ENCODE measurements at places on chromosomes 4 and X. TPM values are rescaled to one million over a fixed set of nuclear protein-coding genes. Genes with fewer than 3 reads are reported as not detected.
A peak's percentile ranks its signal among the peaks of the same experiment; 100 is the strongest.

The PCDH18 gene
- 255 TPM for total RNA-seq

The EGF gene
- total RNA-seq, result 0.13 TPM

GRCh38 chr4:109994415-109994827, 81.7 kb downstream of the EGF start:
- no peak for DNase-seq

- peak overlapping the region; percentile 38 for H3K4me3 ChIP-seq
- H3K4me1 ChIP-seq, result peaks cover 27% of the 10 kb centered on the region
Measured at GRCh38 chrX:22634751-22635150, 362.0 kb downstream of the CBLL2 start.

- no peaks in the 10 kb centered on the region for H3K36me3 ChIP-seq
- H3K4me3 ChIP-seq, result no peak overlapping the region
- H3K27ac ChIP-seq, result no peak overlapping the region
- peak; percentile 4 for DNase-seq
- peaks cover 21% of the 10 kb centered on the region for H3K4me1 ChIP-seq
Measured at GRCh38 chr4:140726776-140727500, 29.2 kb downstream of the TBC1D9 start.

DNA sequence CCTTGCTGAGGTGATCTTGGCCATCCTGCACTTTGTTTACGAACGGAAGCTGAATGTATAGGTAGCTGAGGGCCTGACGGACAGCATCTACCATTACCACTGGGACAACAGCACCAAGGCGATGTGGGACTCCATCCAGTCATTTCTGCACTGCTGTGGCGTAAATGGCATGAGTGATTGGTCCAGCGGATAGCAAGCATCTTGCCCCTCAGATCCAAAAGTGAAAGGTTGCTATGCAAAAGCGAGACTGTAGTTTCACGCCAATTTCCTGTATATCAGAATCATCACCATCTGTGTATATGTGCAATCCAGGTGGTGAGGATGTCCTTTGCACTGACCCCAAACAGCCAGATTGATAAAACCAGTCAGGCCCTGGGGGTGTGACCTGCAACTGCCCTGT, 4.2 kb upstream of the PYURF start:
- no peak overlapping the region for H3K27ac ChIP-seq
- H3K4me1 ChIP-seq, result peaks cover 28% of the 10 kb centered on the region
- H3K36me3 ChIP-seq, result no peaks in the 10 kb centered on the region
- no peaks in the 10 kb centered on the region for H3K27me3 ChIP-seq

GRCh38 chr4:3670521-3671519, 95.4 kb upstream of the ADRA2C start:
- no peaks in the 10 kb centered on the region for H3K4me1 ChIP-seq
- DNase-seq, result no peak
- H3K36me3 ChIP-seq, result no peaks in the 10 kb centered on the region
- no peak overlapping the region for H3K4me3 ChIP-seq
